Osteocyte (in vitro differentiated cells): ENCODE measurements at places on chromosomes 5 and 9.

- no peak overlapping the region for H3K27ac ChIP-seq
- no peak overlapping the region for H3K4me3 ChIP-seq
- no peak for DNase-seq
- H3K27me3 ChIP-seq = peaks cover 13% of the 10 kb centered on the region
- H3K4me1 ChIP-seq = peaks cover 6% of the 10 kb centered on the region
- no peaks in the 10 kb centered on the region for H3K36me3 ChIP-seq
Measured at GRCh38 chr5:163383754-163384153, 53.6 kb upstream of the CCNG1 start.

- peaks cover 37% of the 10 kb centered on the region for H3K36me3 ChIP-seq
- H3K27ac ChIP-seq = no peak overlapping the region
- H3K4me1 ChIP-seq = peaks cover 13% of the 10 kb centered on the region
- no peak overlapping the region for H3K4me3 ChIP-seq
- no peak for DNase-seq
Measured at GRCh38 chr9:133362359-133363044, 6.2 kb downstream of the SURF2 start.

DNA sequence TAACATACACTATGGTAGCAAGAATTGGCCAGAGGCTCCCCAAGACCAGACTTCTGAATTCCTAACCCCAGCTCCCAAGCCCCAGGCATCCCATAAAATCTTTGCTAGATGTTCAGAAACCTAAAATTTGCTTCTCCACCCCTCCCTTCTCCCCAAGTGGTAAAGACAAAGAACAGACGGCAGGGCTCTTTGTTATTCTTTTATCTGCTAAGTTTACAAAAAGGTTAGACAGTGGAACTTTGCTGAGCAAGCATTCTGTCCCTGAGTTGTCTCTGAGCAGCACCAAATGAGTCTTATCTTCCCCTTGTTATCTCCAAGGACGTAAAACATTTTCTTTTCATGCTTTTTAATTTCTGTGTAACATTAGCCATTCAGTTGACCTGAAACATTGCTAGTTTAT, 30.2 kb downstream of the TJP2 start:
- H3K27me3 ChIP-seq = no peaks in the 10 kb centered on the region
- peaks cover 19% of the 10 kb centered on the region for H3K4me1 ChIP-seq
- no peak overlapping the region for H3K4me3 ChIP-seq
- no peaks in the 10 kb centered on the region for H3K36me3 ChIP-seq
- no peak for DNase-seq

DNA sequence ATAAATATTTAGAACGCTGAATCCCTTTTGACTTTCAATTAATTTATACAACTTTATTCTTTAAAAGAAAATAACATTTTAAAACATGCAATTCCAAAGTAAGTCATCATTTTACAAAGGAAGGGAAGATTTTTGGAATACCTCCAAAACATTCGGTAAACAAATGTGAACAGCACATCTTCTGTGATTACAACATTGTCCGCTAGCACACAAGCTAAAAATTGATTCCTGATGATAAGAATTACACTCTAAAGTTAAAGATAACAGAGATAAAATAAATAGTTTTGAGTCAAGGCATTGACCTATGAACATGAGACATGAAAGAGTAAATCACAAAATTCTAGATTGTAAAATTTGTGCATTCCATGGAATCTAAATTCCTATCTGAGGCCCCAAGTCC, 56.2 kb upstream of the TRAF1 start:
- H3K4me3 ChIP-seq = no peak overlapping the region
- H3K4me1 ChIP-seq = no peaks in the 10 kb centered on the region
- H3K27me3 ChIP-seq = no peaks in the 10 kb centered on the region
- no peak overlapping the region for H3K27ac ChIP-seq

- DNase-seq = no peak
- H3K27me3 ChIP-seq = no peaks in the 10 kb centered on the region
- H3K4me1 ChIP-seq = peaks cover 40% of the 10 kb centered on the region
- H3K4me3 ChIP-seq = no peak overlapping the region
- no peaks in the 10 kb centered on the region for H3K36me3 ChIP-seq
Measured at GRCh38 chr9:105452185-105452584, 4.4 kb downstream of the FSD1L start.

- no peaks in the 10 kb centered on the region for H3K27me3 ChIP-seq
- peak overlapping the region; percentile 96 for H3K27ac ChIP-seq
- H3K36me3 ChIP-seq = peaks cover 4% of the 10 kb centered on the region
- DNase-seq = no peak
- H3K4me1 ChIP-seq = peaks cover 69% of the 10 kb centered on the region
Measured at GRCh38 chr5:75051217-75051751, 1.1 kb downstream of the GCNT4 start.

DNA sequence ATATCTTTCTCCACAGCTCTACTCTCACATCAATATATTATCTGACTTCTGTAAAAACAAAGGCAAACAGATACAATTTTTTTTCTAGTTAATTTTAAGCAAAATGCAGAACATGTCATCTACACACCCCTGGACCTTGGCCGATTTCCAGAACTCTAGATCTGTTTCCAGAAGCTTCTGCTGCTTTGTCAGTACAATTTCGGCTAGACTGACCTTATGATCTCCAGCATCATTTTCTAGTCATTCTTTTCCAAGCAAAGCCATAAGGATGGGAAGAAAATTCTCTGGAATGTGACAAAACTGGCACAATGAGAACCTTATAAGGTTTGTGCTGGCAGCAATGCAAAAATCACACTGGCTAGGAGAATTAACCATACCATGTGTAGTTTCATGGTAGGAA, 132.8 kb upstream of the MPDZ start:
- H3K4me3 ChIP-seq = no peak overlapping the region
- H3K27me3 ChIP-seq = no peaks in the 10 kb centered on the region
- peak overlapping the region; percentile 57 for H3K27ac ChIP-seq
- peaks cover 24% of the 10 kb centered on the region for H3K4me1 ChIP-seq

DNA sequence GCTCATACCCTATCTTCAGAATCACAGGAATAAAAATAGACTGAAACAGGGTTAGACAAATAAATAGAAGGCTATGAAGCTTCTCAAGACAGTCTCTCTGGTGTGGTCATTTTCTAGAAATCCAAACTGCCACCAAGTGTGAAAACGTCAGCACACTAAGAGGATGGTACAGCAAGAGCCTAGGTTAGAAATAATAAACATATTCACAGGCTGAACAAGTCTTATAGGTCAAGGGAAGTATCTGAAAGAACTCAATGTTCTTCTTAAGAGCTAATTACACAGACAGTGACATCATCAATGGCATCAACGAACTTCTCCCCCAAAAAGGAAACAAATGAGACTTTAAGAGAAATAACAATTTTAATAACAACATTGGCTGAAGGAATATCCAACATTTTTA, 22.7 kb upstream of the PLPP6 start:
- no peak overlapping the region for H3K4me3 ChIP-seq
- H3K27ac ChIP-seq = no peak overlapping the region
- H3K4me1 ChIP-seq = peaks cover 5% of the 10 kb centered on the region
- no peak for DNase-seq
- no peaks in the 10 kb centered on the region for H3K36me3 ChIP-seq
- peaks cover 15% of the 10 kb centered on the region for H3K27me3 ChIP-seq

GRCh38 chr9:86187121-86187520, 72.3 kb downstream of the C9orf153 start:
- no peak overlapping the region for H3K27ac ChIP-seq
- peaks cover 2% of the 10 kb centered on the region for H3K4me1 ChIP-seq
- DNase-seq = no peak
- H3K27me3 ChIP-seq = peaks cover 28% of the 10 kb centered on the region

GRCh38 chr5:163437011-163437308, 435 bp upstream of the CCNG1 start:
- no peak for DNase-seq
- peaks cover 28% of the 10 kb centered on the region for H3K36me3 ChIP-seq
- peak overlapping the region; percentile 93 for H3K4me3 ChIP-seq
- H3K27me3 ChIP-seq = peaks cover 21% of the 10 kb centered on the region
- H3K4me1 ChIP-seq = peaks cover 42% of the 10 kb centered on the region

GRCh38 chr9:111212874-111213273, 117.2 kb downstream of the OR2K2 start:
- H3K27ac ChIP-seq = no peak overlapping the region
- no peaks in the 10 kb centered on the region for H3K27me3 ChIP-seq
- H3K4me3 ChIP-seq = no peak overlapping the region
- DNase-seq = no peak
- no peaks in the 10 kb centered on the region for H3K36me3 ChIP-seq
- H3K4me1 ChIP-seq = no peaks in the 10 kb centered on the region

GRCh38 chr9:547314-547713, 294.2 kb upstream of the DMRT1 start:
- peaks cover 4% of the 10 kb centered on the region for H3K27me3 ChIP-seq
- DNase-seq = no peak
- no peaks in the 10 kb centered on the region for H3K4me1 ChIP-seq
- no peak overlapping the region for H3K4me3 ChIP-seq
- H3K36me3 ChIP-seq = no peaks in the 10 kb centered on the region
